Stimulated activated CD8-positive, alpha-beta memory T cell treated with anti-CD3 and anti-CD28 coated beads, Interleukin-4, amount 100 ng/mL, for 4 hours (primary cell): ENCODE measurements at places on chromosomes 13 and 19.

GRCh38 chr19:14835011-14835410 lies at the start of the genes OR7A5 and OR7C1:
Gene OR7A5, minus strand, starts transcription at chr19:14835185. Its CDS starts 6,944 bp downstream, at chr19:14828241.
Gene OR7C1, minus strand, starts transcription at chr19:14835185. Its CDS starts 35,049 bp downstream, at chr19:14800136.
- DNase-seq, result no peak

DNA sequence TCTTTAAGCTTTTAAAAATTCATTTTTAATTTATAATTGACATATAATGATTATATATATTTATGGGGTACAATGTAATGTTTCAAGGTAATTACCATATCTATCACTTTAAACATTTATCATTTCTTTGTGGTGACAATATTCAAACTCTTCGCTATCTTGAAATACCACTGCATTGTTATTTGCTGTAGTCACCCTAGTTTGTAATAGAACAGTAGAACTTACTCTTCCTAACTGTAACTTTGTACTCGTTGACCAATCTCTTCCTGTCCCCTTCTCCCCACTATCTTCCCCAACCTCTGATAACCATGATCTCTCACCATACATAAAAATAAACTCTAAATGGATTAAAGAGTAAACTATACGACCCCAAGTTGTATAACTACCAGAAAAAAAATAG lies 20.4 kb downstream of the COG6 start:
- no peak for DNase-seq

DNA sequence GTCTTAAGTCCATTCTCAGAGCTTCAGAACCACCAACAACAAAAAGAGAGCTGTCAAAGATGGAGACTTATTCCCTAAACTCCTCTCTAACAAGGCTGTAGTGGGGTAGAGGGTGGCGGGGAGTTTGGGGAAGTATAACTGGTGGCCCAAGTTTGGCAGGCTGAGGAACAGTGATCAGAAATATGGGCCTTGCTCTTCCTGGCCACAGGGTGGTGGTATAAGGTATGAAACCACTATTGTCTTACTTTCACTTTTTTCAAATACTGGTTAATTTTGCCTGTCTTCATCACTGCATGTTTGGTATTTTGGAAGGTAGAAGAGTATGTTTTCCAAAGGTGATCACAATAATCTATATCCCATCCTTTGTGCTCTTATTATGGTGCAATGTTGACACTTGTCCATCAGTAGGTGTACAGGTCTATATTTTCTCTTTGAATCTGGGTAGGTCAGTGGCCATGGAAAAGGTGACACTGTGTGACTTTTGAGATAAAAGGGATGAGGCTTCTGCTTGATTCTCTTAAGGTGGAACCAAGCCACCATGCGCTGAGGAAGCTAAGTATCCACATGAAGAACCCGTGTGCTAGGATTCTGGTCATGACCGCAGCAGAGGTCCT lies 23.2 kb upstream of the GPC5 start:
- DNase-seq, result no peak

DNA sequence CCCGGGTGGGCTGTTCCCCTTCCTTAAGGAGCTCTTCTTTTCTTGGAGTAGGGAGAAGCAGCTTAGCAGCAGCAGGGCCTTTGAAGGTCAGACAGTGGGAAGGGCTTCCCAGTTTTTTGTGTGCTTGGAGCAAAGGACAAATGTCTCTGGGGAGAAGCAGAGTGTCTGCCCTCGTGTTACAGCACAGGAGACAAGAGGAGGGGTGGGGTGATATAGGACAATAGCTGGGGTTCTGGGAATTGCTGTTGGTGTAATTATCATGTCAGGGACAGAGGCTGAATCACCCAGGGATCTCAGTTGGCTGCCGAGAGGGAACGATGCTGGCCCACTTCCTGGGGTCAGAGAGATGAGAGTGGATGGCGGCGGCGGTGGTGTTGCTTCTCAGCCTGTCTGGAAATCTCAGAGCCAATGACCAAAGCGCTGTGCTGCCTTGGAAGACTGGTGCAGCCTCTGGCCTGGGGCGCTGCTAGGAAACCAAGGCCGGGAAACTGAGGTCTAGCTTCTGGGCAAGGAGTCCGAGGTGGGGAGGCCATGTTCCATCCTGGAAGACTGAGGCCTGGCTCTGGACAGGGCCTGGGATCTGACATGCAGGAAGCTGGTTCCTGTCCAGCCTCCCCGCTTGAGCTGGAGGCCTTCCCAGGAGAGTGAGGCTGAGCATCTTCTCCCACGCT lies 1.2 kb downstream of the INAFM1 start:
- DNase-seq, result no peak

DNA sequence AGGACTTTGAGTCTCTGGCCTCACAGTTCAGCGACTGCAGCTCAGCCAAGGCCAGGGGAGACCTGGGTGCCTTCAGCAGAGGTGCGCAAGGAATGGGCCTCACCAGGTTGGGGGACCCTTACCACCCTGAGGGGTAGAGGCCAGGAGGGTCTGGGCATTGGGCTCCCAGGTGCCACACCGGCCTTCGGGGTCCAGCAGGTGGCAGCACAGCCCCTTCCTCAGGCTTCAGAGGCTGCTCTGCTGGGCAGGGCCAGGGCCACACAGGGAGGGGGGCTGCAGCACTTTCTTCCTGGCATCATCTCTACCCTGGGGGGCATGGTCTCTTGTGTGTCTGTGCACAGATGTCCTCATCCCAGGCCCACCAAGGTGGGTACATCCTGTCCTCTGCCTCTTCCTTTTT lies 12.9 kb downstream of the PIN1 start:
- DNase-seq, result no peak

DNA sequence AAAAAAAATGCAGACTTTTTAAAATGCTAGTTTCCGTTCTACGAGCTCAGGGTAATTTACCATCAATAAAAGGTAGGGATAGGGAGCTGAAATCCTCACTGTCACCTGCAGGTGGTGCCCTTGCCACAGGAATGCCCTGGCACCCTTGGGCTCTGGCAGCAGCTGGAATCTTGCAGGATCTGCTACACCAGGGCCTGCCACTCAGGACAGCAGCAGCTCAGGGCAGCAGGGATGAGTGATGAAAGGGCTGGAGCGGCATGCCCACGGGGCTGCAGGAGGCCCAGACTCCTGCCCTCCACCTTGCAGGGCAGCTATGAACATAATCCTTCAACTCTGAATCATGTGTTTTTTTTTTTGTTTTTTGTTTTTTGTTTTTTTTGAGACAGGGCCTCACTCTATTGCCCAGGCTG lies 54.0 kb downstream of the GNG7 start:
- peak; percentile 39 for DNase-seq

DNA sequence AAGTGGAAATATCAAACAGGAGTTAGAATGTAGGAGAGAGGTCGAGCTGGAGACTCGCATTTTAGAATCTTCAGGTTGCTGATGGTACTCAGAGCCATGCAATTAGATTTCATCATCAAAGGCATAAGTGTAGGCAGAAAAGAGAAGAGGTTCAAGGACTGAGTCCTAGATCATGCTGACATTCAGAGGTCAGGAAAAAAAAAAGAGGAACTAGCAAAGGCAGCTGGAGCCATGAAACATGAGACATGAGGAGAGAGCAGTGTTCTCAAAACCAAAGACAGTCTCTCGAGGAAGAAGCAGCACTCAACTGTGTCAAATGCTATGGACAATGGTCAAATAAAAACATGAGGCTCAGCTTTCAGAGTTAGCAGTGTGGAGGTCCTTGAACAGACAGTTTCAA lies 12.4 kb upstream of the TPP2 start:
- no peak for DNase-seq

DNA sequence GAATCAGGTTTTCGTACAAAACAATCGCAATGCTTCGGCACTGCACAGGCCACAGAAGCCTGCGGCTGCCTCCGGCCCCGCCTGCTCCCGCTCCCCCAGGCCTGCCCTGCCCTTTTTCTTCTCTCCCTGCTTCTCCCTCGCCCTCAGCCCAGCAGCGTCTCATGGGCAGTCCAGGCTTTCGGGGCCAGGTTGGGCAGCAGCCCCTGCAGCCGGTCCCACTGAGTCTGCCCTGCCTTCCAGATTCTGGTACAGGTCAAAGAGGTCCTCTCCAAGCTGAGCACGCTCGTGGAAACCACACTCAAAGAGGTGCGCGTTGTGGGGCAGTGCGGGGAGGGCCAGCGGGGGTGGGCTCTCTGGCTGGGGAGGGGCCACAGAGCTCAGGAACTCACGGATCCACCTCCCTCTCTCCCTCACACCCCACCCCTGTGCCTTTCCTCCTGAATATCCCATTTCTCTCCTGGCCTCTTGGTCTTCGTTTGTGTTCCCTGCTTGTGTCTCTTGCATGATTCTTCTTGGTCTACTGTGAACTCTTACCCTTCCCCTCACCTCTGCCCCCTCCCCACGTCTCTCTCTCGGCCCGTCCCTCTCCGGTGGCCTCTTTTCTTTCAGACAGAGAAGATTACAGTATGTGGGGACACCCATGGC lies 30.1 kb downstream of the CCDC8 start:
- DNase-seq, result no peak

DNA sequence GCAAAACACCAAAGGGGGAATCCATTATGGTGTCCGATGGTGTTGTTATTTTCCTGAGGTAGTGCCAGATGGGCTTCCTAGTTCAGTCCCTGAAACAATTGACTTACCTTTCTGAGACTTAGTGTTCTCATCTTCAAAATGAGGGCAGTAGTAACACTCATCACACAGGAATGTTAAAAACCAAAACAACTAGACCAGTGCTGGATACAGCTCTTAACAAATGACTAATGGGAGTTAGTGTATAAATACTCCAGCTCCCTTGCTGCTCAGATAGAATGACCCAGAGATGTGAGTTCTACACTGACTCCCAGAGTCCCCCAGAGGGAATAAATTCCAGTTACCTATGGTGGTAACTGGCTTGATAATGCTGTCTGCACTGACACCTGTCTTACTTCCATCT lies 49.9 kb downstream of the MBD3L2B start:
- DNase-seq, result no peak

DNA sequence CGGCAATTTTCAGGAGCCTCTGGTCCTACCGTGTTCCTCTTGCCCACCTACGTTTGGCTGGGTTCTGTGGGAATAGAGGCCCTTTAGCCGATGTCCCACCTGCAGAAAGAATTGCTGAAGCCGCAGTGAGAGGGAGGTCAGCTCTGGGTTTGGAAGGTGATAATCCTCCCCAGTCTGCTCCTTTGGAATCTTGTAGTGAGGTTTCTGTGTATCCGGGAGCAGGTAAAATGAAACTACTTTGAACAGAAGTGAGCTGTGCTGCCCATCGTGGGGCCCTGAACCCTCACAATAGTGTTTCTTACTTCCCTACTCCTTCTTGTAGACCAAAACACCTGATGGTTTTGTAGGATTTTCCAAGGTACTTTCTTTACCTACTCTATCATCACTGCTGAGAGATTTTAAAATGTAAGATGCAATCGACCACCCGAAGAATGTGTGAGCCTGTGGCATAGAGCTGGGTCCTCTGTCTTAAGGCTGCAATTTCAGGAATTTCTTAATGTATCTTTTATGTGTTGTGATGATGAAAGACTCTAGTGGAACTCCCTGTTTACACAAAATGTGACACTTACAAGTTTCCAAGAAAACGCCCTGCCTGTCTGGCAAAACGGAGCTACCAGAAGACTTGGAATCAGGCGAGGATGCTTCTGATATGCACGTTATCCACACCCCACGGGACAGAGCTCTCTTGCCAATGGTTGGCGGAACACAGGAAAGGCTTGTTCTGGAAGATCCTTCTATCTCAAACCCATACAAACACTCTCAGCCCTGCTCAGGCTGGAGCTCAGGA lies 76.1 kb downstream of the RGCC start:
- DNase-seq, result no peak

- DNase-seq, result no peak
Measured at GRCh38 chr13:113009743-113010509, 40.9 kb downstream of the MCF2L start.

DNA sequence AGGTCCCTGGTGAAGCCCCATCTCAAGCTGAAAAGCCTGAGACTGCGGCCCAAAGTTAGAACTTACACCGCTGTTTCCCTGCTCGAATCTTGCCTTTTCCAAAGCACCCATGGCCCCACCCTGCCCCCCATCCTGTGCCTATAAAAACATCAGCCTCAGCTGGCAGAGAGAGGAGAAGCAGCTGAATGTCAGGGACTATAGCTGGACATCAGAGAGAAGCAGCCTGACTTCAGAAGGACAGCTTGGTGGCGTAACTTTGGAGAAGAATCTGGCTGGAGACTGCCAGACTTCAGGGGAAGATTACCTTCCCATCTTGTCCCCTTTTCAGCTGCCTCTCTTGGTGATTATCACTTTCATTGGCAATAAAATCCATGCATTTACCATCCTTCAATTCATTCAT lies 9.3 kb upstream of the RCBTB2 start:
- DNase-seq, result no peak

DNA sequence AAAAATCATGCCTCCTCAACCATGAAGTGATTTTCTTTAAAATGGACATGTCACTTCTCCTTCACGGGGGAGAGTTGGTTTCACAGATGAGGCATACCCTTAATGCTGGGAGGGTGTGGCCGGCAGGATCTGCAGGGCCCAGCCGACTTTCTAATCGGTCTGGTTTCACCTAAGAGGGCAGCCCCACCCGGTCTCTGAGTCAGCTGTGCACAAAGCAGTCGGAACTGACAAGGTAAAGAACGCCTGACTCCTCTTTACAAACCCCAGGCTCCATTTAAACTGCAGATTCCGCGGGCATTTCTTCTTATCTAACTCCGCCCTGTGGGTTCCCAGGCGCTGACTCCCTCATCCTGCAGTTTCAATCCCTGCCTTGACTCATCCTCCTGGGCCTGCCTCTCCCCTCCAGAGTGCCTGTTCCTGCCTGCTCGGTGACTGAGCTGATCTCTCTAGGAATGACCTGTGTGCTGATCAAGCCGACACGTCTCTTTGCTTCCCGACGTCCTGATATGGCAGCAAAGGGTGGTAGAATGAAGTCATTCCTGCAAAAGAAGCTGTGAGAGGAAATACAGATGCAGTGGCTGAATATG lies 63.4 kb downstream of the EFNB2 start:
- no peak for DNase-seq

- DNase-seq, result no peak
Measured at GRCh38 chr19:29367791-29368222, 154.9 kb upstream of the UQCRFS1 start.

DNA sequence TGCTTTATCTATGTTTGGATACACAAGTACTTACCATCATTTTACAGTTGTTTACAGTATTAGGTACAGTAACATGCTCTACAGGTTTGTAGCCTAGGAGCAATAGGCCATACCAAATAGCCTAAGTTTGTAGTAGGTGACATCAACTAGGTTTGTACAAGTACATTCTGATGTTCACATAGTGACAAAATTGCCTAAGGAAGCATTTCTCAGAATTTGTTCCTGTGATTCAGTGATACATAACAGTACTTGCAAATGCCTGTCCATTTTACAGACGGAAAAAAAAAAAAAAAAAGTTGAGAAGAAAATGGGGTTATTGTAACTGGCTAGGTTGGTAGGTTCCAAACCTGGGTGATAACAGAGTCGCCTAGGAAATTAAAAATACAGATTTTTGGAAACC lies 13.6 kb downstream of the UFM1 start:
- no peak for DNase-seq

- DNase-seq, result no peak
Measured at GRCh38 chr13:98157609-98158008, 14.7 kb downstream of the FARP1 start.
